ENCODE measurements at places on chromosomes 7 and 10.

DNA sequence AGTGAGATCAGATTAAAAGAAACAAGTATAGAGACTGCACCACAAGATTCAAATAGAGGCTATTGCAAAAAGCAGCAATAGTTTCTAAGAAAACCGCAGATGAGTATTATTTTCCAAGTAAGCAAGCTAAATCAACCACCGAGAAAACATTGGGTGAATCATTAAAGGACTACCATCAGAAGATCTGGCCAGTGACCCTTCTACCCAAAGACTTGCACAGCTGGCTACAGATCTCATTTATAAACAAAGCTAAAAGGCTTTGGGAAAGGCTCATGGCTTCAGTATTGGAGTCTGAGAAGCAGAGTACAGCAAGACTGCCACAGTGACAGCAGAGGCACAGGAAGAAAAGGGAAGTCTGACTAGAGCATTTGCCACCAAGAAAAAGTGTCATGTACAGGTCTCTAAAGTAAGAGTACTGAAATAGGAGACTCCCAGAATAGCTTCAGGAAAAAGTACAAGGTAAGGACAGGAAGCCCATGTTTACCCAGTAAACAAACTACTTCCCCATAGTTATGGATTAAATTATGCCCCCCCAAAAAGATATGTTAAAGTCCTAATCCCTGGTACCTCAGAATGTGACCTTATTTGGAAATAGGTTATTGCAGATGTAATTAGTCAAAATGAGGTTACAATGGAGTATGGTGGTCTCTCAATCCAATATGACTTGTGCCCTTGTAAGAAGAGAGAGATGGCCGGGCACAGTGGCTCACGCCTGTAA lies 19.0 kb downstream of the STEAP1 start:
- no peak for DNase-seq

- DNase-seq, result no peak
Observed at GRCh38 chr10:133358162-133358924, 524 bp upstream of the FUOM start.

- peak; percentile 7 for DNase-seq
Observed at GRCh38 chr10:120689777-120690529, 161.2 kb upstream of the WDR11 start.

- no peak for DNase-seq
Observed at GRCh38 chr7:155510975-155511701, 35.2 kb downstream of the CNPY1 start.

GRCh38 chr7:22992874-22993840 lies 20.8 kb downstream of the HYCC1 start:
- DNase-seq, result no peak

DNA sequence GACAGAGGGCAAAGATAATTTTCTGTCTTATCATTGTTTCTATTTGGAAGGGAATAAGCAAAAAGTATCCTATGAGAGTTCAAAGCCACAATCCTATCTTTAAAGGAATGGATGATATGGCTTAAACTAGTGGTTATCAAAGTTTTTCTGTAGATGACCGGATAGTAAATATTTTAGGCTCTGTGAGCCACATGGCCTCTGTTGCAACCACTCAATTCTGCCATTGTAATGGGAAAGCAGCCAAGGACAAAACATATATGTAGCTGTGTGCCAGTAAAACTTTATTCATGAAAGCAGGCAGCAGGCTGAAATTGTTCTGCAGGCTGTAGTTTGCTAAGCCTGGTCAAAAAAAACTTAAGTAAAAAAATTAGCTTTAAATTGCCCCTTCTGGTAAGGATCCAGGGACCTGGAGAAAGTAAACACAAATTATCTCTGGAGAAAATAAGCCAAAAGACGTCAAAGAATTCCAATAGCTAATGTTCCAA lies 73.3 kb downstream of the THSD7A start:
- DNase-seq, result no peak

DNA sequence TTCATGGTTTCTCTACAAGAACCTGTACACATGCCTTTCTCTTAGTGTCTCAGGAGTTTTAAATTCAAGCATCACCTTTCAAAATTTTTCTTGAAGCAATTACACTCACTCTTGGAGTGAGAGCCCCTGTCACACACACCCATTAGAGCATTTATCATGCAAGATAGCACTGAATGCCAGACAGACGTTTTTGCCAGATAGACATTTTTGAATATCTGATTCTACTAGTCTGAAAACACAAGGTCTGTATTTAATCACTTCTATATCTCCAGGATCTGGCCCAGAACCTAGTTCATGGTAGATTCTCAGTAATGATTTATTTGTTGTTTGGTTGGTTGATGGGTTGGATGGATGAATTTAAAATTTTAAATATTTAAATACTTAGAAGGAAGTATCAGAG lies 60.9 kb upstream of the PDE1C start:
- no peak for DNase-seq

DNA sequence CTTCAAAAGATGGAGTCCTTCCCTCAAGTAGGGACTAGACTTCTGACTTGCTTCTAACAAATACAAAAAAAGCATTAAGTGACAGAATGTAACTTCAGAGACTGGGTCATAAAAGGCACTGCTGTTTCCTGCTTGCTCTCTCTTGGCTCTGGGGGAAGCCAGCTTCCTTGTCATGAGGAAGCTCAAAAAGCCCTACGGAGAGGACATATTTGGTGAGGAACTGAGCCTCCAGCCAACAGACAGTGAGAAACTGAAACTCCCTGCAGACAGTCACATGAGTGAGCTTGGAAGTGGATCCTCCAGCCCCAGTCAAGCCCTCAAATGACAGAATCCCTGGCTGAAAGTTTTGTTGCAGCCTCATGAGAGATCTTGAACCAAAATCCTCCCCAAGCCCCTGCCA lies 26.3 kb upstream of the SLC35G1 start:
- DNase-seq, result no peak

DNA sequence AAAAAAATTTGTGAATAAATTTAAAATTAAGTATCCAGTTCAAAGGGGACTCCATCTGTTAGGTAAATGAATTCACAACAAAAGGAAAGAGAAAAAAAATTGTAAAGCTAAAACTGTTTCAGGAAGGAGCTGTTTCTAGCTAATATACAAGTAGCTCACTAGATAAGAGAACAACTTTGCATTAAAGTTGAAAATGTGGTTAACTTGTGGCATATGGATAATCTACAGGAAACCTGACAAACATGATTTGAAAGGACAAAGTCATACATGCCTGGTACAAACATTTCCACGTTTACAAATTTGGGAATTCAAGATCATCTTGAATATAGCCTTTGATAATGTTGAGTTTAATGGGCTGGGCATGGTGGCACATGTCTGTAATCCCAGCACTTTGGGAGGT lies 8.9 kb downstream of the NT5C3A start:
- DNase-seq, result no peak

DNA sequence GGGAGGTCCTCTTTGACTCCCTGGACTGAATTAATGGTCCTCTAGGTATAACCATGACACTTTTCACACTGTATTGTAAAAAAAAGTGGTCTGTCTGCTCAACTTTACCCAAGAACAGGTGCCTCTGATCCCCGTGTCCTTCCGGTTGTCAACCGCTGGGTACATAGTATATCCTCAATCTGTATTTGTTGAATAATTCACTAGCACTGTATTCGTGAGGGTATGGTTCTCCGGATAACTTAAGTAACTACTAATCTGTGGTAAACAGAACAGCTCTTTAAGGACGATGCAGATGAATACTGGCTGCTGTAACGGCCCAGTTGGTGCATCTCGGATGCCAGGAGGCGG lies 472 bp upstream of the ADAM22 start:
- no peak for DNase-seq

DNA sequence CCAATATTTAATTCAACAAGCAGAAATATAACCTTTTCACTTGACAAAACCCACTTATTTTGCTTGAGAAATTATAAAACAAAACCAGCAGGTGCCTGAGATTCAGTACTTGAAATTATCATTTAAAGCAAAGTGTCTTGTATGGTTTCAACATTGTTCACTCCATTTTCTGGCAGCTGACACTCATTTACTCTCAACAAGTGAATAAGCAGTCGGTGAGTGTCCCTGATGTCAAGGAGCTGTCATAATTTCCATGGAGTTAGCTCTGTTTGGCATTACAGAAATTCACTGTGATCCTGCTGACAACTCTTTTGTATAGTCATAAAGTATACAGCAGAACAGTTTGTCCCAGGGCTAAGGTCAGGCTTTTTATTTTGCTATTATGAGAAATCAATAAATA lies 490.0 kb downstream of the CNTNAP2 start:
- DNase-seq, result no peak

- no peak for DNase-seq
Observed at GRCh38 chr7:1767524-1767923, 97.4 kb downstream of the ELFN1 start.

- peak; percentile 60 for DNase-seq
Observed at GRCh38 chr7:124152859-124153692, 120.2 kb upstream of the TMEM229A start.

- DNase-seq, result no peak
Observed at GRCh38 chr7:157625973-157626742, 289.4 kb downstream of the DNAJB6 start.

DNA sequence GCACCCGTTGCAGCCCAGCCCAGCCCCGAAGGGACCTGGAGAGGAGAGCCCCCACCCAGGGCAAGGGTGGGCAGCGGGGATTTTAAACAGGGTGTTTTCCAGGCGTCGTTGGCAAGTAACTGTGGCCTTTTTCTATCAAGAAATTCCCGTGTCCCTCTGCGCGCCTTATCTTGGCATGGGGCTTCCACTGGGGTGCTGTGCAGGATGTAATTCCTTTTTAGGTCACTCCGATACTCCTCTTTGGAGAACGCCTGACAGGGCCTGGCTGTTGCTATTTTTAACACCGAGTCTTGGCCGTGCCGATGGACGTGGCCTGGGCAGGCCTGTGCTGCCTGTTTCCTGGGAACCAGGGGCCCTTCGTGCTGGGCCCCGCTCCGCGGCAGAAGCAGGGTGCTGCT lies 93.8 kb downstream of the INPP5A start:
- DNase-seq, result no peak

- DNase-seq, result peak; percentile 96
Observed at GRCh38 chr10:30781670-30782121, 152.1 kb upstream of the LYZL2 start.

- DNase-seq, result peak; percentile 5
Observed at GRCh38 chr10:118850418-118851061, 95.8 kb upstream of the CACUL1 start.

GRCh38 chr7:46283852-46284251 lies 362.8 kb upstream of the IGFBP3 start:
- DNase-seq, result no peak

- no peak for DNase-seq
Observed at GRCh38 chr10:28587270-28587969, 54.5 kb downstream of the WAC start.

- peak; percentile 19 for DNase-seq
Observed at GRCh38 chr10:45470098-45471012, 96.3 kb downstream of the ALOX5 start.

DNA sequence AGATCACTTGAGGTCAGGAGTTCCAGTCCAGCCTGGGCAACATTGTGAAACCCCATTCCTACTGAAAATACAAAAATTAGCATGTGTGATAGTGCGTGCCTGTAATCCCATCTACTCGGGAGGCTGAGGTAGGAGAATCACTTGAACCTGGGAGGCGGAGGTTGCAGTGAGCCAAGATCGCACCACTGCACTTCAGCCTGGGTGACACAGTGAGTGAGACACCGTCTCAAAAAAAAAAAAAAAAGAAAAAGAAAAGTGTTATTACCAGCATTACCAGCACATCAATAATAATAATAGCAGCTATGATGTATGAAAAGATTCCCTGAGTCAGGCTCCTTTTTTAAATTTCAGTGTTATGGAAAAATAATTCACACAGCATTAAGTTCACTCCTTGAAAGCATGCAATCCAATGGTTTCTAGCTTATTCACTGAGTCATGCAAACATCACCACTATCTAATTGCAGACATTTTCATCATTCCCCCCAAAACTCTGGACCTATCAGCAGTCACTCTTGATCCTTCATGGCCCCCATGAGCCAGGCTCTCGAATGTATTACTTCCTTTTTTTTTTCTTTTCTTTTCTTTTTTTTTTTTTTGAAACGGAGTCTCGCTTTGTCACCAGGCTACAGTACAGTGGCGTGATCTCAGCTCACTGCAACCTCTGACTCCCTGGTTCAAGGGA lies 228.4 kb downstream of the FANK1 start:
- DNase-seq, result no peak

- no peak for DNase-seq
Observed at GRCh38 chr7:35969066-35969465, 168.2 kb downstream of the SEPTIN7 start.

DNA sequence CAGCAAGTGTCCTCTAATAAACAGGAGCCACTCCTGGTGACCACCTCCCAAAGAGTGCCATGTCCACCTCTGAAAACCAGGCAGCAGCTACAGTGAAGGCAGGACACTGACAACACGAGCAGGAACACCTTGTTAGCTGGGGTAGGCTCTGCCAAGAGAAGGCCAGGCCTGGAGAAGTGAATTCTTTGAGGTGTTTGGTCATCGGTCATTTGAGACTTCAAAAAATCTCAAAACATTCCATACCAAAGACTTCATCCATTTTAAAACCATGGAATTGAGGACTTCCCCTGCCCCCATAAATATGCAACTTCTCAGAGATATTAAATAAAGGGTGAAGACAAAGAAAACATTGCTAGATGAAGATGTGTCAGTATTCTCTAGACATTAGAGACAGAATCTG lies 28.4 kb upstream of the OPALIN start:
- no peak for DNase-seq

DNA sequence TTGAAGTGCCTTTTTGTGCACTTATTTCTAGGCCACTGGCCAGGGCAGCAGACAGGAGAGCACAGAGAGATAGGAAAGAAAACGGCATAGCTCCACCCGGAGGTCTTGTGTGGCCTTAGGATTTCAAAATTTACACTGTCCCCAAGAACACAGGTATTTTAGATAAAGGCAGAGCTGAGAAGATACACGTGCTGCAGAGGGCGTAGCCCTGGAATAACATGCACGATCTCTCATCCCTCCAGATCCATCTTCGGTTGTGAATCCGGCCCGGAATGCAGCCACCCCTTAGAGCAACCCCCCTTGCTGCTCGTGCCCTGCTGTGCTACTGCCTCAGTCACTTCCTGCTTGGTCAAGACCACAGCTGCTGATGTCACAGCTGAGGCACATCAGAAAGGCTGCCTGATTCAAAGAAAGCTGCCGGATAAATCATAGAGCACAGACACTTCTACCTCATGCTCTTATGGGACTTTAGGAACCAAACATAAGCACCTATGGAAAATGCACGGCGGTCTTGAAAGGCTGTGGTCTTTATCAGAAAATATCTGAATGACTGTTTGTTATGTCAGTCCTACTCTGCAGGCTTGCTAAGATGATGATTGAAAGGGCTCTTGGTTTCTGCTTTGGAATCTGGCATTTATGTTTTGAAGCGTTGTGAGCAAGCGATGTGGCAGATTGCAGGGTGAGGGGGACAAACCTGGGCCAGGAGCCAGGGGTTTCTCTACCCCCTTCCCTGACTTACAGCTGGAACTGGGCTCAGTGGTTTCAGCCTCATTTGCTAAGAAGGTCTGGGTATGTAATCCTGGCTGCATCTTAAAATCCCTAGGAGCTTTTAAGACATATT lies 152.0 kb downstream of the SVIL start:
- DNase-seq, result no peak

- DNase-seq, result peak; percentile 48
Observed at GRCh38 chr10:16843252-16843870, 26.1 kb upstream of the RSU1 start.

- DNase-seq, result no peak
Observed at GRCh38 chr7:127803626-127804025, 151.6 kb downstream of the SND1 start.

Data from putamen (tissue), 1 donor.